HCT116 (cell line): ENCODE measurements at places on chromosomes 3 and 15. TPM values are rescaled to one million over a fixed set of nuclear protein-coding genes. Genes with fewer than 3 reads are reported as not detected.

- H3K27me3 ChIP-seq: no peaks in the 10 kb centered on the region
- no peaks in the 10 kb centered on the region for H3K36me3 ChIP-seq
- DNase-seq: no peak
- H3K27ac ChIP-seq: no peak overlapping the region
- H3K4me1 ChIP-seq: peaks cover 13% of the 10 kb centered on the region
- H3K4me3 ChIP-seq: no peak overlapping the region
These were observed 13.6 kb downstream of the PTH1R start for GRCh38 chr3:46891132-46891531.

Gene TRA2B
- 172 TPM for total RNA-seq

GRCh38 chr3:32814361-32814760, 3.4 kb upstream of the TRIM71 start:
- no peak for DNase-seq
- no peaks in the 10 kb centered on the region for H3K27me3 ChIP-seq
- H3K36me3 ChIP-seq: no peaks in the 10 kb centered on the region
- no peak overlapping the region for H3K4me3 ChIP-seq

DNA sequence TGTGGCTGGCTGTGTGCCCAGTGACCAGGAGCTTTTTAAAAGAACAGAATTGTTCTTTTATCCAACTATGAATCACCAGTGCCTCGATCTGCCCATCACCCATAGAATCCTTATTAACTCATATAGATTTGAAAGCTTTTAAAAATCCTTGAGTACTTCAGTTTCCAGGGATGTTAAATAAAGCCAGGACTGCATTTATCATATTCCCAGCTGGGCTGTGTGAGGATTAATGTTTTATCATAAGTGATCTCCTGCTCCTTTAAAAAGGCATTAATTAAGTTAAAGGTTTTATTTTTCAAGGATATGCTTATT, 234.0 kb downstream of the MYRIP start:
- DNase-seq: no peak
- no peak overlapping the region for H3K4me3 ChIP-seq
- H3K36me3 ChIP-seq: no peaks in the 10 kb centered on the region
- H3K4me1 ChIP-seq: no peaks in the 10 kb centered on the region
- no peak overlapping the region for H3K27ac ChIP-seq
- peaks cover 5% of the 10 kb centered on the region; the same call in 1 of the 2 replicates for H3K27me3 ChIP-seq

DNA sequence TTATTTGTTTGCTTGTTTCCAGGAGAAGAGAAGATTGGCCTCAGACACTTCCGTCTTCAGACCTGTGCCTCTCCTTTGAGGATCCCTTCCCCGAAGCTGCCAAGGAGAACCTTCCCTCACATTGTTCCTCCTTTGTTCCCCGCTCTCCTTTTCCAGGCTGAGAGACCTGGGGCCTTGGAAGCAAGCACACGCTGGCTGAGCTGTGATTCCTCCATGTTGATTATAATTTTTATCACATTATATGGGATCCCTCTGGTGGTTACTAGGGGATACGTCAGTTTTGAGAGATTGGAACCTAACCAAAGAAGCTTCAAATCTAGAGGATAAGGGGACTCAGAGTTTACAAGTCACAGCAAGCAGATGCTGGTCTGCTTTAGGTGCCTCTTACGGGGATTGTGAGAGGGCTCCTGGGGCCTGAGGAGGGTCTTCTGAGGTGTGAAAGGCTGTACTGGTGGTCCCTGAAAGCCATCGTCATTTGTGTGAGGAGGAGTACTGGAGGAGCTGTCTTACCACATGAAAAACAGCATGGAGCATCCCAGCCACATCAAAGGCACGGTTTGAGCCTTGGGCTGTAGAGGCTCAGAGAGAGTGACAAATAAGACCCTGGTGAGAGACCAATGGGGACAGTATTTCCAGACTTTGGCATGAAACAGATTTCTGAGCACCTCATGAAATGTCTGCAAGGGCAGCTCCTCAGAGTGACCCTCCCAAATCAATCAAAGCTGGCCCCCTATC, 760.1 kb upstream of the CFAP20DC start:
- no peak overlapping the region for H3K4me3 ChIP-seq
- no peaks in the 10 kb centered on the region for H3K4me1 ChIP-seq
- no peak overlapping the region for H3K27ac ChIP-seq
- DNase-seq: no peak
- no peaks in the 10 kb centered on the region for H3K36me3 ChIP-seq

- no peaks in the 10 kb centered on the region for H3K27me3 ChIP-seq
- H3K4me3 ChIP-seq: no peak overlapping the region
- no peaks in the 10 kb centered on the region for H3K36me3 ChIP-seq
- no peak overlapping the region for H3K27ac ChIP-seq
These were observed 19.1 kb upstream of the TM4SF18 start for GRCh38 chr3:149352556-149352955.

DNA sequence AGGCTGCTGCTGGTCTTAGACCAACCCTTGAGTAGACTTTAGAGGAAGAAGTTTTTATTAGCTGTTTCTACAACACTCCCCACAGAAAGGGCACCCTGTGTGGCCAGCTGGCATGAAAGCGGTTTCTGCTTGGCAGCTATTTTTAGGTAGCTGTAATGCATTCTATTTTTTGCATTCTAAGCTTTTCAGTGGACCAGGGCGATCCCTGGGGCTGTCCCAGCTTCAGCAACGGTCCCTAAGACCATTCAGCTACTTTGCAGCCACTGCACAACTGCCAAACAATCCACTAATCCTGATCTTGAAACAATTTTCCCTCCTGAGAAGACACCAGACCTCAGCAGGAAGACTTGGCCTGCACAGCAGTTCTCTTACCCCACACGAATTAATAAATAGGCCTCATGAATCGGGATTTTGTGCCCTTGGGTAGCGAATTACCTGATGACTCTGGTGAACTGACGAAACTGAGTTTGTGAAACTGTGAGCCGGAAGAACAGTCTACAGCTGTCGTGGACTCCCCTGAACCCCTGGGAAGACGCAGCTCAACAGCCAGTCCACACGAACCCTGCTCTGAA, 14.6 kb upstream of the TFRC start:
- no peak overlapping the region for H3K4me3 ChIP-seq
- no peaks in the 10 kb centered on the region; the same call in 1 of the 2 replicates for H3K4me1 ChIP-seq
- H3K27ac ChIP-seq: no peak overlapping the region
- no peaks in the 10 kb centered on the region for H3K27me3 ChIP-seq

Gene ALCAM
- total RNA-seq: 56.7 TPM

Gene MESP2
- 0.20 TPM for total RNA-seq

DNA sequence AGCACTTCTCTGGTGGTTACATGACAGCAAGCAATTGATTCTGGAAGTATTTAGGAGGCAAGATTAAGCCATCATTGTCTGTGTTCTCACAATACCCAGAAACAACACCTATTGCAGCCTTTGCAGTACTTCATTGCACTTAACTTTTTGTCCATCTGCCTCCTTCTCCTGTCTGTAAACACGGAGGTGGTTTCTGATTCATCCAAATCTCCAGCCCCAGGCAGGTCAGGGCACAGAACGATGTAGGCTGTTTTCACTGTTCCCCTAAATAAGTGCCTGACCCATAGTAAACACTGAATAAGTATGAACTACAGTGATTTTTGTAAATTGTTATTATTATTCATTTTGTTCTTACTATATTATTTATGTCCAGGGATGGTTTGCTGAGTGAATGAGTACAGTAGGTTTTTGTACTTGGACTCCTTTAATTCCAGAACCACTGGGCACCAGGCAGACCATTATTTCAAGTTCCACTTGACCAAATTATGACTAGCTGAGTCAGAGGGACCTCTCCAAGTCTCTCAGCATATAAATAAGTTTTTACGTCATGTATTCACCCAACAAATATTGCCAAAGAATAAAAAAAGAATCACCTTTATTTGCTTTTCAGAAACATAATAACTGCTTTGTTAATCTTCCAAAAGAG, 283.3 kb upstream of the TRIM42 start:
- no peak for DNase-seq
- H3K4me3 ChIP-seq: no peak overlapping the region
- no peaks in the 10 kb centered on the region for H3K27me3 ChIP-seq

DNA sequence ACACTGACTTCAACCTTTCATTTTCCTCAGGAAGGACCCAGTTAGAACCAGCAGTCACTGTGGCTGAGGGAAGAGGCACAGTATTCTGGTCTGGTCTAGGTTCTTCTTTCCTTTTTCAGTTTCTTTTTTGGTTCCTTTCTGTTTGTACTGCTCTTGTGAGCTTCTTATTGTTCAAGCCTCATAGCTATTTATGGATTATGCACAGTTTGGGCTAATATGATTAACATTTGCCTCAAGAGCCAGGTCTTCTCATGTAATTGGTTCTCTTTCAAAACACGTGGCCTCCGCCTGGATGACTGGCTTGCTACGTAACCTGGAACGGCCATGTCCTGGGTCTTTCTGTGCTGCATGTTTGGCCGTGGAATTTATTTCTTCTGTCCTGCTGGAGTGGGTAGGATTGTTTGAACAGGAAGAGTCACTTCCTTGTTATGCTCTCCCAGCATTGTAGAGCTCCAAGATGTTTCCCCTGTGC, 43.3 kb downstream of the RBMS3 start:
- H3K4me1 ChIP-seq: no peaks in the 10 kb centered on the region
- H3K36me3 ChIP-seq: no peaks in the 10 kb centered on the region
- no peak overlapping the region for H3K4me3 ChIP-seq
- no peaks in the 10 kb centered on the region for H3K27me3 ChIP-seq
- H3K27ac ChIP-seq: no peak overlapping the region

GRCh38 chr3:151890721-151891141, 17.3 kb downstream of the SUCNR1 start:
- no peak overlapping the region for H3K4me3 ChIP-seq
- no peak overlapping the region for H3K27ac ChIP-seq
- no peaks in the 10 kb centered on the region for H3K36me3 ChIP-seq

DNA sequence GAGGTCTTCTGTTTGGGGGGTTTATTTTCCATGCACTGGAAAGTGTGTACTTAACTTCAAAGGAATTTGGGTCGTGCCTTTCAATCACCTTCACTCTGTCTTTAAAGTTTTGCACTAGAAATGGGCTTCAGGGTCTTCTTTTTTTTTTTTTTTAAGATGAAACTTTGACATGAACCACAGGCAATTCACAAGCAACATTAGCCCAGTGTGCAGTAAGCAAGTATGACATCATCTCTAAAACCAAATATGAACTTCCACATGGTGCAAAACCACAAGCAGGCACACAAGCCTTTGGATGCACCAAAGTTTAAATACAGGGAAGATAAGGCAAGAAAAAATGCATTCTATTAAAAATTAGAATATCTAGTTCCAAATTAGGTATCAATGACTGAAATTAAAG, 381.9 kb downstream of the ERC2 start:
- H3K27ac ChIP-seq: no peak overlapping the region
- DNase-seq: no peak
- H3K36me3 ChIP-seq: no peaks in the 10 kb centered on the region
- H3K4me1 ChIP-seq: no peaks in the 10 kb centered on the region
- H3K4me3 ChIP-seq: no peak overlapping the region
- no peaks in the 10 kb centered on the region for H3K27me3 ChIP-seq

Gene SLC38A3
- total RNA-seq: 3.1 TPM

- no peak for DNase-seq
- no peaks in the 10 kb centered on the region for H3K36me3 ChIP-seq
- peaks cover 18% of the 10 kb centered on the region; the same call in 1 of the 2 replicates for H3K4me1 ChIP-seq
- H3K27me3 ChIP-seq: no peaks in the 10 kb centered on the region
These were observed 125.4 kb downstream of the FMN1 start for GRCh38 chr15:33069161-33069560.

- H3K4me1 ChIP-seq: no peaks in the 10 kb centered on the region
- H3K27ac ChIP-seq: no peak overlapping the region
- H3K27me3 ChIP-seq: peaks cover 9% of the 10 kb centered on the region; the same call in 1 of the 2 replicates
- H3K4me3 ChIP-seq: no peak overlapping the region
- DNase-seq: no peak
These were observed 19.4 kb downstream of the RASGRP1 start for GRCh38 chr15:38545179-38545578.

GRCh38 chr3:152557302-152557999, 277.5 kb upstream of the P2RY1 start:
- no peak overlapping the region for H3K27ac ChIP-seq
- no peaks in the 10 kb centered on the region for H3K27me3 ChIP-seq
- H3K36me3 ChIP-seq: no peaks in the 10 kb centered on the region
- DNase-seq: no peak
- no peaks in the 10 kb centered on the region for H3K4me1 ChIP-seq
- no peak overlapping the region for H3K4me3 ChIP-seq

DNA sequence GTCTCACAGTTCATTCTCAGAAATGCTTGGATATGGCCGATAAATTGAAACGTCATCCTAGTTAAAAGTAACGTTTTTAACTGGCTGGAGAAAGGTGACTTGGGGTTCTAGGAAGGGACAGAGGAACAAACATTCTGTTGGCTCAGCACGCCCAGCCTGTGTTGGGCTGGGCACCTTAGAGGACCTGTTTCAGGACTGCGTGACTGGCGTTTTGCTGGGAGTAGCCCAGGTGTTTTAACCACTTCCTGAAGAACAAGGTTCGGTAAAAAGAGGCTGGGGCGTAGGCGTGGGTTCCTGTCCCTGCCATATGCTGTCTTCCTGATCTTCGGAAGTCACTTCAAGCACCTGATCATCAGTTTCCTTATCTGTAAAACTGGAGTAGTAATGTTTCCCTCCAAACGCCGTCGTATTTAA, 1.1 kb upstream of the TLNRD1 start:
- H3K4me3 ChIP-seq: peak overlapping the region; percentile 66
- peaks cover 36% of the 10 kb centered on the region for H3K4me1 ChIP-seq
- DNase-seq: peak; percentile 63
- H3K27ac ChIP-seq: peak overlapping the region; percentile 90
- no peaks in the 10 kb centered on the region for H3K27me3 ChIP-seq

- peaks cover 5% of the 10 kb centered on the region; the same call in 1 of the 2 replicates for H3K4me1 ChIP-seq
- peak overlapping the region; percentile 92 for H3K4me3 ChIP-seq
- DNase-seq: no peak
- peak overlapping the region; percentile 91 for H3K27ac ChIP-seq
- no peaks in the 10 kb centered on the region for H3K27me3 ChIP-seq
These were observed 678 bp upstream of the TFG start for GRCh38 chr3:100708644-100708988.

GRCh38 chr15:90879730-90880366, 4.5 kb upstream of the FES start:
- no peaks in the 10 kb centered on the region for H3K27me3 ChIP-seq
- H3K27ac ChIP-seq: no peak overlapping the region
- H3K4me3 ChIP-seq: no peak overlapping the region
- no peak for DNase-seq

GRCh38 chr15:51620641-51621040, 1.9 kb downstream of the DMXL2 start:
- no peak overlapping the region for H3K4me3 ChIP-seq
- H3K36me3 ChIP-seq: 0 out of 2 replicates have a peak, but pooled peaks cover under 1% of the 10 kb centered on the region
- no peak overlapping the region for H3K27ac ChIP-seq
- peaks cover 10% of the 10 kb centered on the region for H3K4me1 ChIP-seq
- DNase-seq: no peak

GRCh38 chr3:111278959-111279358, 207.3 kb downstream of the NECTIN3 start:
- DNase-seq: no peak

- no peak overlapping the region for H3K4me3 ChIP-seq
- DNase-seq: no peak
- H3K4me1 ChIP-seq: peaks cover 12% of the 10 kb centered on the region
- no peaks in the 10 kb centered on the region for H3K27me3 ChIP-seq
- H3K36me3 ChIP-seq: no peaks in the 10 kb centered on the region
These were observed 14.9 kb upstream of the DPH6 start for GRCh38 chr15:35560870-35561269.

Gene CCR3
- total RNA-seq: not detected
